ENCODE measurements at places on chromosomes 5 and 9.

GRCh38 chr5:96721351-96721977 lies 59.3 kb downstream of the CAST start:
- DNase-seq: no peak

GRCh38 chr5:76570153-76570552 lies 53.0 kb downstream of the F2RL2 start:
- DNase-seq: no peak

GRCh38 chr9:116924462-116925110 lies 237.5 kb downstream of the TRIM32 start:
- DNase-seq: no peak

DNA sequence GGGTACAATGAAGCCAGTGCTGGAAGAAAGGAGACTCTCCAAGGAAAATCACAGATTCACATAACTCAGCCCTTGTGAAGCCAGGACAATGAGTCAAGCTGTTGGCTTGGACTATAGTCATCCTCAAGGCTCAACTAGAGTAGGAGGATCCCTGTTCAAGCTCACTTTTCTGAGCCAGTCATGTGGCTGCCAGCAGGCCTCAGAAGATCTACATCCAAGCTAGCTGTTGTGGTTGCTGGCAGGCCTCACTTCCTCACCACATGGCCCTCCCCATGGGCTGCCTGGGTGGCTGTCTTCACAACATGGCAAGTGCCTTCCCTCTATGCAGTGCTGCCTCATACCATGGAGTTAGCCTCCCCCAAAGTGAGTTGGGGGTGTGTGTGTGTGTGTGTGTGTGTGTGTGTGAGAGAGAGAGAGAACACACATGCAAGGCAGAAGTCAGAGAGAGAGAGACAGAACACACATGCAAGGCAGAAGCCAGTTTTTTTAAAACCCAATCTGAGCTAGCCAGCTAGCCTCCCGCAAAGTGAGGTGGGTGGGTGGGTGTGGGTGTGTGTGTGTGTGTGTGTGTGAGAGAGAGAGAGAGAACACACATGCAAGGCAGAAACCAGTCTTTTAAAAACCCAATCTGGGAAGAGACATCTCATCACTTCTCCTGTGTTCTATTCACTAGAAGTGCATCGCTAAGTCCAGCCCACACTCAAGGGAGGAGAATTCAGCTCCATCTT lies 17.1 kb downstream of the SCAI start:
- DNase-seq: peak; percentile 51

DNA sequence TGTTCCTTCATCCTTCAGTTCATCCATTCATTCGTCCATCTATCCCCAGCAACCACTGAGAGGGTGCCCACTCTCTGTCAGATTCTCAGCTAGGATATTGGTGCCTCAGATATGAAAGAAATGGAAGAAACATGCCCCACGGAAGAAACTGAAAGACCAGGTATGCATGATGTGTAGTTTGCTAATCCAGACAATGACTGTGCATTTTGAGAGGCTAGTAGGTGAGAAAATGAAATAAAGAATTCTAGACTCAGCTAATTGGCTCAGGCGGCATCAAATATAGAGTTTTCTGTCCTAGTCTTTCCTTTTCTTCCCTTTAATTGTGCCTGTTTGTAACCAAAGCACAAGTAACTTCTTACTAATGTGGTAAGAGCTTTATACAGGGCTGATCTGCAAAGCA lies 104.7 kb downstream of the PDZD2 start:
- no peak for DNase-seq

GRCh38 chr5:1555808-1556731 lies 32.3 kb upstream of the LPCAT1 start:
- DNase-seq: no peak

DNA sequence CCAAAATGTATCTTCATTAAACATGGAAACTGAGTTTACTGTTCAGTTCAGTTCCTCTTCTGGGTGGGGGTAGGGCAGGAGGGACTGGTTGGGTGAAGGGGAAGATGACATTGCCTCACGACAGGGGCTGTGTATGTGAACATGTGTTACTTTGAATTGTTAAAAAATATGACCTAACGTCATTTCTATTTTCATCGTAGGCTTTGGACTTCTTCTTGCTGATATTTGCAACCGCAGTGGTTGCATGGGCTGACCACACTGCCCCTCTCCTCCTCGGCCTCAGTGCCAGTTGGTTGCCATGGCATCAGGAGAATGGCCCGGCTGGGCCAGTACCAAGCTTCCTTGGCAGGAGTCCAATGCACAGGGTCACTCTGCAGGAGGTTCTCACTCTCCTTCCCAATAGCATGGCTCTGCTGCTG lies 41.5 kb downstream of the HACD4 start:
- DNase-seq: no peak

DNA sequence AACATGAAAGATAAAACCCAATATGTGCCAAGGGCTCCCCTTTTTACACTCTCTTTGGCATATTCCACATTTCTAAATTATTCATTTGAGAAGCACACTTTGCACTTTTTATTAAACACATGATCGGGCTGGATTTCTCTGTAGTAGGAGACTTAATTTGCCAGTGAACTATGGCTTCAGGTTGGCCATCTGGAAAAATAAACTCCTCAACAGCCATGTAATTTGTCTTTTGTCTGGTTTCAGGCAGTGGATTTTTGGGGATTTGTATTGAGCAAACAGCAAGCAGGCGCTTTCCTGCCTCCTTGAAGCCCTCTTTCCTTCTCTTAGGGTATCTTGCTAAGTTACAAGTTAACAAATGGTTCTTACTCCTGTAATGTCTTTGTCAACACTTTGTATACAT lies 73.0 kb upstream of the DMRTA1 start:
- DNase-seq: no peak

GRCh38 chr5:6822556-6823343 lies 109.5 kb downstream of the TENT4A start:
- no peak for DNase-seq

GRCh38 chr9:123058834-123059233 lies 25.4 kb downstream of the GPR21 start:
- no peak for DNase-seq

GRCh38 chr5:57408714-57409113 lies 73.9 kb downstream of the ACTBL2 start:
- no peak for DNase-seq

GRCh38 chr5:43008363-43009153 lies 31.6 kb downstream of the ANXA2R start:
- DNase-seq: peak; percentile 86

DNA sequence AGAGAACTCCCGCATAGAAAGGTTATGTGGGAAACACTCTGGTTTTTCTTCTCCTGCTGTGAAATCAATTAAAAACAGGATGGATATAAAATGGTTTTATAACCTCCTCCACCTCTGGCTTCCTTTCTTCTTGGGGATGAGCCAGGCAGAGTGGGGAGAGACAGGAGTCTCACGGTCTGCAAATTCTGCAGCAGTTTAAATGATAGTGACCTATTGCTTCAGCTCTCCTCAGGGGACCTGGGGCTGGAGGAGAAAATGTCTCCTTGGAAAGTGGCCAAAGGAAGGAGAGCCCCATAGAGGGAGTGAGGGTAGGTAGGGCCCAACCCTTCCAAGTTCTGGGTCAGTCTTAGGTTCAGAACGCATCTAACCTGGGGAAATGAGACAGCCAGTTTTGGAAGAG lies 118.8 kb downstream of the MTX3 start:
- no peak for DNase-seq

- DNase-seq: no peak
Observed at GRCh38 chr9:102225841-102226441, 487.5 kb upstream of the GRIN3A start.

DNA sequence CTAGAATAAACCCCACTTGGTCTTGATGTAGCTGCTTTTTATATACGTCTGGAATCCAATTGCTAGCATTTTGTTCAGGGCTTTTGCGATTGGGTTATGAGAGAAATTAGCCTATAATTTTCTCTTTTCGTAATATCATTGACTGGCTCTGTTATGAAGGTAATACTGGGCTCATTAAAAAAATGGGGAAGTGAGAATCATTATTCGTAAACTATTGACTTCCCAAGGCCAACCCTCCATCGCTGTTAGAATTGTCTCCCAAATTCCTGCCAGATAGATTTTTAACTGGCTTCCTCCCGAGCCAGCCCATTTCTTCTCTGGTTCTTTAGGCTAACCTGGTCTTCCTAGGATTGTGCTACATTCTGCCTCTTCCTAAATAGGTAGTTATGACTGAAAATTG lies 35.9 kb upstream of the GRPEL2 start:
- DNase-seq: no peak

DNA sequence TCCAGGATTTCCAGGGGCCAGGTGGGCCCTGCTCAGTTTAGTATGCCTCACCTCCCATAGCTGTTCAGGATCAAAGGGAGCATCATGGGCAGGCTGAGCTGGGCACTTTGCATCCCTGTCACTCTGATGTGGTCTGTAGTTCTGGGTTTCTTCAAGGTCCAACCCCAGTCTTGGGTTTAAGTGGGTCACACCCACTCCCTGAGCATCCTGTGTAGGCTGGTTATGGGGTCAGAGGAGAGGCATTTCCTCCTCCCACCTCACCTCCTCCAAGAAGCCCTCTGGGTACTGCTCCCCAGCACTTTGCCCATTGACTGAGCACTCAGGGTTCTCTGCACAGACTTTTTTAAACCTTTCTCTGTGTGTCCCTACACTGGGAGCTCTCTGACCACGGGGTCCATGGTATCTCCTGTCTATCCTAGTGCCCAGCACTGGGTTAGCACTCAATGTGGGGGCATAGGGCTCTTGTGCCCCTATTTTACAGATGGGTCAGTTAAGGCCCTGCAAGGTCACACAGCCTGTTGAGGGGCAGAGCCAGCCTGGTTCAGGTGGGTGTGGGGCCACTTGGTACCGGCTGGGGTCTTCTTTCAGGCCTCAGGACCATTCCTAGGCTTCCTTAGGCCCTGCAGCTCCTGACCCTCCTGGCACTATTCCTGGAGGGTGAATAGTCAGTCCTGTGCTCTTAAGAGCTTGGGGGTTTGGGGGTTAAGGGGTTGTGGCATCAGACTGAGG lies 19.0 kb downstream of the CXXC5 start:
- no peak for DNase-seq

DNA sequence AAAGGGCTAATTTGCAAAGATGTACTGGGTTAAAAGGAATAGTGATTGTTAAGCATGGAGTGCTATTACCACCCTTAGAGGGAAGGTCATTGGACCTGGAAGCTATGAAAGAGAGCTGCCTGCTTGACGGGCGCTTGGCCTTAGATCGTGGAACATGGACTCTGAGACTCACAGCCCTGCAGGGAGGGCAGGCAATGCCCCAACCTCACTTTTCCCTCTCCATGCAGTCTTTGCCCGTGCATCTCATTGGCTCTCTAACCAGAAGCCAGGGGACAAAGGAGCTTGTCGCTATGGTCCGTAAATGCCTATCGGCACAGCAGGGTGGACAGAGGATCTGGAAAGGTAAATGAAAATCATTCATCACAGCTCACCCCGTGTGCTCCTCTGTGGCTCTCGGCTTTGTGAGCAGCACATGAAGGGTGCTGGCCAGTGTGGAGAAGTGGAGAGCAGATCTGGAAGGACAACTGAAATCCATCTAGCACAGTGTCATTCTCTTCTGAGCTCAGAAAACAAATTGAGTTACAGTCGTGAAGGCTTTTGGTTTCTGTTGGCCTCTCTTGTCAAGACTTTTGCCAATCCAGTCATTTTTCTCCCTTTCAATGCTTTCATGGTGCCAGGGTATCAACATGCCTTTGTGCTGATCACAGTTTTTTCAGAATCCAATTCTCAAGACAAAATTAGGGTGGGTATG lies 186.2 kb downstream of the SNX18 start:
- DNase-seq: no peak

DNA sequence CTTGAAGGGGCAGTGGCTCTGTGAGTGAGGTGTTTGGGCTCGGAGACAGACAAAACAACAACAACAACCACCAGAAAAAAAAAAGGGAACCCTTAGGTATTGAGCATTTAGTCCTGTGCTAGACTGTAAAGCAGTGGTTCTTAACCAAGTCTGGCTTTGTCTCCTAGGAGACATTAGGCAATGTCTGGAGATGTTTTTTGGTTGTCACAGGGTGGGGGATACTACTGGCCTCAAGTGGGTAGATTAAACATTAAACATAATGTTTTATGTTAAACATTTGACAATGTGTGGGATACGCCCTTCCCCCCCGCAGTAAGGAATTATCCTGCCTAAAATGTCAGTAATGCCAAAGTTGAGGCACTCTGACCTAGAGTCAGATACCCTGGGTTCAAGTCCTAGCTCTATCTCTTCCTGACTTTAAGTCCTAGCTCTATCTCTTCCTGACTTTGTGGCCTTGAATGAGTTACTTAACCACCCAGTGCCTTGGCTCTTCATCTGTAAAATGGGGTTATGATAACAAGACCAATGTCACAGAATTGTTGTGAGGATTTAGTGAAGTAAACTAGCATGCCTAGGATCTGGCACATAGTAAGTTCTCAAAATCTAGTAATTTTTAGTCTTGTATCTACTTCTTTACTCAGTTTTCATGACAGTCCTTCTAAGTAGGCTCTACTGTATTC lies 1.8 kb downstream of the TRIM32 start:
- no peak for DNase-seq

- no peak for DNase-seq
Observed at GRCh38 chr5:136506131-136506530, 140.8 kb upstream of the TRPC7 start.

- DNase-seq: no peak
Observed at GRCh38 chr9:106634641-106635040, 228.3 kb upstream of the ZNF462 start.

GRCh38 chr9:109475526-109475925 lies 22.6 kb downstream of the PTPN3 start:
- DNase-seq: no peak

DNA sequence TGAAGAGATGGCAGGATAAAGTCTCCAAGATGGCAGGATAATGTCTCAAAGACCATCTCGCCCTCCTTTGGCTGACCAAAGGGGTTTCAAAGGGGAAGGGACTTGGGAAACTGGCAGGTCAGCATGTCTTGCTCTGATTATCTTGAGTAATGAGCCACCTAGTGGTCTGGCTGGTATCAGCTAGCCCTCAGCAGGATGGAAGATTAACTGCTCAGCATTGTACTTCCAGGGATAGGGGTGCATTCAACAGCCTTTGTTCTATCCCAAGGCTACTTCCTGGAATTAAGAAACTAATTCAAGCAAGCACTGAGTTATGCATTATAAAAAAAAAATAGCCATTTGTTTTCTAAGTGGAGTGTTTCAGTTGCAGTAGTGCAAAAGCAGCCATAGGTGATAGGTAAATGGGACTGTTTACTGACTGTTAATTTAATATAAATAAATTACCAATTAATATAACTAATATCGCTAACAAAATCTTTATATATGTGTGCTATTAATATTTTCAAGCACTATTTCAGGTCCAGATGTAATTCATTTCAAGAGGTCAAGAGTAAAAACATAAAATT lies 555.5 kb downstream of the CDH9 start:
- DNase-seq: no peak

GRCh38 chr5:125251703-125252102 lies 505.3 kb upstream of the ZNF608 start:
- no peak for DNase-seq

GRCh38 chr5:144203750-144204596 lies 33.3 kb downstream of the KCTD16 start:
- no peak for DNase-seq

DNA sequence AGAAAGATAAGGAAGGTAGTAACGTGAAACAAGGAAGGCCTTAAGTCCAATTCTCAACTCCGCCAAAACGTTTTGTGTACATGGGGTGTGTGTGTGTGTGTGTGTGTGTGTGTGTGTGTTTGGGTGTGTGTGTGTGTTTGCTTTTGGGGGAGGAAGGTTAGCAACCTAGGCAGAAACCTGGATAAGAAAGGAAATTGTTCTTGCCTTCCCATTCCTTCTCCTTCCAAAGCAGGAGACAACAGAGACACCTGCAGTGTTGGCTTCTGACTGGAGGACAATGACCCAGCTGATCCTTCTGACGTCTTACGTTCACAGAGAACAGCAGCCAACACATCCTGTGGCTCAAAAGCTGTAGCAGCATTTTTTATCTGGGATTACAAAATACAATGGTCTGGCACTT lies 4.1 kb upstream of the CCNG1 start:
- no peak for DNase-seq
